ENCODE measurements at places on chromosomes 11 and 22.

DNA sequence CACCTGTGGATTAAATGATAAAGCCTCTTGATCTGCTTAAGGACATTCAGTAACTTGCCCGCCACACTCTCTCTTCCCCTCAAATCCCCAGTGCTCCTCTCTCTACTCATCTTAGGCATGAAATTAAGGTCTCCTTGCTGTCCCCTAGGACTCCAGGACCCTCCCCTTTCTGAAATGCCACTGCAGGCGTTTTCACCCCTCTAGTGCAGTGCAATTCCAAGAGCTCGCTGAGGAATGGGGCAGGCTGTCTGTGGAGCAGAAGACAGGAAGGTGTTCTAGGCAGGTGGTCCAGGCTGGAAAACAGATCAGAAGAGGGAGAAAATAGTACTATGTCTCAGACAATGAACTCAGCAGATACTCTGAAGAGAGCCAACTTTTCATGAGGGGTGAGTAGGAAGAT, 55.8 kb upstream of the ARHGAP42 start:
- DNase-seq, result no peak

DNA sequence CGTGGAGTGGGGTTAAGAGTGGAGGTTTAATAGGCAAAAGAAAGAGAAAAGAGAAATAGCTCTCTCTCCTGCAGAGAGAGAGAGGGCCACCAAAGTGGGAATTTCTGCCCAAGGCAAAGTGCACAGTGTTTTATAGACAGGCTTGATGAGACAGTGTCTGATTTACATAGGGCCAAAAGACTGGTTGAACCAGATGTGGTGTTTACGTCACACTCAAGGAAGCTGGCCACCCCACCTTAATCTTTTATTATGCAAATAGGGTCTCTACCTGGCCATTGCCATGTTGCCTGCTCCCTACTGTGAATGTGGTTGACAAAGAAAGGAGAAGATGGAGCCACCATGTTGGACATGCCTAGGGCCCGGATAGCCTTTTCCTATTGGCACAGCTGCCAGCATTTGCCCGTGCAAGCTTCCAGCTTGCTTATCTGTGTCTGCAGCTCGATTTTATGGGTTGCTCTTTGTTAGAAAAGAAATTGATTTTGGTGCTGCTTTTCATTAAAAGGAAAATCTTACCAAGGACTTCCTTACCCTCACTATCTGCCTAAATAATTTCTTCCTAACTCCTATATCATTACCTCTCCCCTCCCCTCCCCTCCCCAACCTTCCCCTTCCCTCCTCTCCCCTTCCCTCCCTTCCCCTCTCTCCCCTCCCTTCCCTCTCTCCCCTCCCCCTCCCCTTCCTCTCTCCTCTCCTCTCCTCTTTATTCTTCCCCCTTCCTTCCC, 436.0 kb downstream of the NELL1 start:
- no peak for DNase-seq

DNA sequence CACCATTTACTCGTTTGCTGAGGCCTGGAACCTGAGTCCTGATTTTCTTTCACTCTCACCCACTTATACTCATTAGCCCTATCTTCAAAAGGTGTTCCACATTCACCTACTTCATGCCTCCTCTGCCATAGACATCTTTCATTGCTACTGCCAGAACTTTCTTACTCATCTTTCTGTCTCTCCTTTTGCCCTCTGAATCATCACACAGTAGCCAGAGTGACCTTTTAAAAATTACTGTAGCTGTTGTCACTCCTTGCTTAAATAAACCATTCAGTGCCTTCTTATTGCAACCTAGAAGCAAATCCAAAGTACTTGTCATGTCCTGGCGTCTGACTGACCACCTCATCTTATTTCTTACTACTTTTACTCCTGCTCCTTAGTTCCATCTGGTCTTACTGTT, 38.2 kb downstream of the ATXN10 start:
- peak; percentile 14 for DNase-seq

DNA sequence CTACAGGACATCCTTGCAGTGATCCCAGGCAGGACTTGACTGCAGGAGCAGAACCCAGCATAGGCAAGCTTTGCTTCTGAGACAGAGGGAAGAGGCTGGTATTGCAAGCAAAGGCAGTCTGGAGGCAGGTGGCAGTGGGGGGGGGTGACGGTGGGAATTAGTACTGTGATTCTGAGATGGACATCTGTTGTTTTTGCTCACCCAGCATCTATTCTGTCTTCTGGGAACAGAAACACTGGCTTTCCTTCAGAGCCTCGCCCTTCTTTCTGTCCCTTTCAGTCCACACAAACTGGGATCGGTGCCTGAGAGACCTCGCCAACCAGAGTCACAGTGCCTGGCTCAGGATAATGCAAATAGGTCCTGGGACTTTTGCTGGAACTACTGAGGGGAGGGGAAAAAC, 31.2 kb upstream of the RASL10A start:
- DNase-seq, result no peak

GRCh38 chr11:8331767-8332166, 68.1 kb upstream of the LMO1 start:
- DNase-seq, result no peak

GRCh38 chr11:6742260-6742659, 29.5 kb downstream of the OR2AG2 start:
- no peak for DNase-seq

- peak; percentile 71 for DNase-seq
These were observed 119.9 kb upstream of the RASSF10 start for GRCh38 chr11:12889243-12889642.

- no peak for DNase-seq
These were observed 687.9 kb downstream of the NTM start for GRCh38 chr11:132058211-132058772.

- no peak for DNase-seq
These were observed 119.3 kb downstream of the KCNQ1 start for GRCh38 chr11:2564008-2564530.

- DNase-seq, result no peak
These were observed 16.8 kb downstream of the TREH start for GRCh38 chr11:118662401-118663271.

- no peak for DNase-seq
These were observed 8.1 kb downstream of the OR5A2 start for GRCh38 chr11:59418156-59418555.

- DNase-seq, result no peak
These were observed 94.5 kb upstream of the BLID start for GRCh38 chr11:122210367-122210997.

- no peak for DNase-seq
These were observed 259.5 kb upstream of the CCDC90B start for GRCh38 chr11:83545494-83546260.

DNA sequence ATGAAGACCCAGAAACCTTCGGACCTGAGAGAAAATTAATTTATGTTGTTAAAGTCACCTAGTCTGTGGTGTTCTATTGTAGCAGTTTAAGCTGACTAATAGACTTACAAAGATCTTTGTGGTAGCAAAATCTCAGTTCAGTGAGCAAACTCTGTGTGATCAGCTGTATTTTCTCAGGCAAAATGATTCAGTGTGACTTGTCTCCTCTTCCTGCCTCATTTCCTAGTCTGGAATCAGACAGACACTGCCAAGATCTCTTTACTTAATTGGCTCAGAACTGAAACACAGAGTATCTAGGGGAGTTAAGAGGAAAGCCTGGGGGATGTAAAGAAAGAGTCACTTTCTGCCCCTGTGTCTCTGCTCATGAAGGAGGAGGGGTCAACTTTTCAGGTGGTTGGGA, 564.7 kb downstream of the KCNA4 start:
- no peak for DNase-seq

GRCh38 chr11:6563667-6564066, 39.7 kb downstream of the RRP8 start:
- DNase-seq, result no peak

- DNase-seq, result no peak
These were observed 548.3 kb downstream of the MN1 start for GRCh38 chr22:27253108-27253902.

DNA sequence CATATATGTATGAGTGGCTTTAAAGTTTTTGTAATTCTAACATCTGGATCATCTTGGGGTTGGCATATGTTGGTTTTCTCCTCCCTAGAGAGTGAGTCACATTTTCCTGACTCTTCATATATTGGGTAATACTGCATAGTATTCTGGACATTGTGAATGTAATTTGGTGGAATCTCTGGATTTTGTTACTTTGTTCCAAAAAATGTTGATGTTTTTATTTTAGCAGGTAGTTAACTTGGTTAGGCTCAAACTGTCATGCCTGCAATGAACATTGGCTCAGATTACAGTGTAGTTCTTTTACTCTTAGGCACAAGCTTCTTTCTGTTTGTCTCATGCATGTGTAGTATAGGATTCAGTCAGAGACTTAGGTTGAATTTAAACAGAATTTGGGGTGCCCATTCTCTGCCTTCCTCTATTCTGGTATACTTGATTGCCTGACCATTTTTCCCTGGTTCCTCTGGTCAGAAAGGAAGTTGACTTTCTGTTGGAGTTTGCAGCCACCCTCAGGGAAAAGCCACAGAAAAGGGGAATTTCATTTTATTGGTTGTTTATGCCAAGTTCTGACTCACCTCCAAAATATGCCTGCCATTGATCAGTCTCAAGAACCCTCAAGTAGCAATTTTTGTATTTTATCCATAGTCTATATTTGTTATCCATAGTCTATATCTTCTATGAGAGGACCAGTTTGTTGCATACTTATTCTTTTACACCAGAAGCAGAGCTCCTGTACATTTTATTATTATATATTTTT, 151.7 kb downstream of the UVRAG start:
- DNase-seq, result peak; percentile 40

- DNase-seq, result no peak
These were observed 26.6 kb upstream of the CABP7 start for GRCh38 chr22:29693161-29693560.

DNA sequence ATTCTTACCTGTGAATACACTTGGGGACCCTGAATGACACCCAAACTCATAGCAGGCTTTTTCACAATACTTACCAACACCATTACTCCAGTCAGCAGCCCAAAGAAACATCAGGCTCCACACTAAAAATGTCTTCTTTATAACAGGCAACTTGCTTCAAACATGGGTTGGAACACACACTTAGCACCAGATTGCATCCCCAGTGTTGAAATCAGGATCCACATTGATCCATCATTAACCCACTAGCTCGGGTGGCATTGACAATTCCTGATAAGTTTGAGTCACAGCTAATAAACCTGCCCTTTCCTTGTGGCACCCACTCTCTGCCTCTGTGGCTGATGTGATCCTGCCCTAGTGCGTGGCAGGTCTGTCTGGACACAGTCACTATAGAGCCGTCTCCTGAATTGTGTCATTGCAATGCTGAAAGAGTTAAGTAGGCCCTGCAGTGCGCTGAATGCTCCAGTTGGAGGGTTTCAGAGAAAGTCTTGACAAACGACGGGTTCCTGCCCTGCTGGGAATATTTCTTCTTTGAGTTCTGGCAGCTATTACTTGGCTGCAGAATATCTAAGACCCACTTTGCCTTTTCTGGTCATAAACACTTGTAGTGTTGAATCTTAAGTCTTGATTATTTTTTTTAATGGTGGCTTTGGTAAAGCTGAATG, 19.6 kb upstream of the C11orf96 start:
- no peak for DNase-seq

GRCh38 chr11:40732132-40732531, 727.3 kb downstream of the LRRC4C start:
- DNase-seq, result no peak

DNA sequence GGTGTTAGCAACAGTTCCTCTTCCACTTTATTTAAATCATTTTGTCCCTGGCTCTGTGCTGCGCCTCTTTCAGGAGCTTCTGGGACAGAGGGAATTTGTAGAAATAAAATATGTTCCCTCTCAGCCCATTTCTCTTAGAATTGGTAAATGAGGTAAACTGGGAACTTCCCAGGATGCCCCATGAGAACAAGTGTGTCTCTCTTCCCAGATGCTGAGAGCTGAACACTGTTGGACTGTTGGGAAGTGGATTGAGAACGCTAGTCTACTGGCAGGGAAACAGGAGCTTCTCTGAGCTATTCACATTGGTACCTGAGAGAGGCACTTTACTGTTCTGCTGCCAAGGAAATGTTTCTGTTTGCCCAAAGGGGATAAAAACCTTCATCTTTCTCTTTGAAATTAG, 4.0 kb downstream of the CRY2 start:
- DNase-seq, result no peak

DNA sequence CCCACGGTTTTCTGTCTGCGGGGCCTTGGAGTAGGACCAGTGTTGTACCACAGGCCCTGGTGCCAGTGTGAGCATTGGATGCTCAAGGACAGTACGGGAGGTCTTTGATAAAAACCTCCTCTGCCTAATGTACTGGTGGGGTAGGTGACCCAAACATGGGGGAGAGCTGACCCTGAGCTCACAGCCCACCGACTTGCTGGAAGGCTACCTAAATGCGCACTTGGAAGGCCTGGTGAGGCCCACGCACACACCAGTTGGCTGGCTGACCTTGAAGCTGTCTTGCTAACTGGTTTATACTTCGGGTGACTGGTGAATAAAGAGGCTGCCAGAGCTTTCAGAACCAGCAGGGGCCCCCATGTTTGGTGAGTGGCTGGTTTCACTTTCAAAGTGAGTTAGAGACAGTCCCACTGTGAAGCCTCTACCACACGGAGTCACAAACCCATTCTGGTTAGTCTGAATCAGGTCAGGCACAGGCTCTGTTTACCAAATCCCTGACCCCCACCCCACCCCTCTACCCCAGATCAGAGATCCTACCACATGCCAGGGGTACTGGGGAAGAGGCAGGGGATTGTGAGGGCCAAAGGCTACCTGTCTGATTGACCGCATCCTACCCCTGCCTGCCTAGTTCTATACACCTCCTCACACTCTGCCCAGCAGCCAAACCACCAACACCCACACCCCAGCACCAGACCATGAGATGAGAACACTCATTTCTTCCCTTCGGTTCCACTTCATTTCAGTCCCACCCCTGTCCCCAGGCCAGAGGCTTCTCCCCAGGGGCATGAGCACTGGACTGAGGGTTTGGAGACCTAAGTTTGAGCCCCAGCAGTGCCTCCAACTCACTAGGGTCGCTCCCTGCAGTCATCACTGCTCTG, 12.7 kb upstream of the IL2RB start:
- DNase-seq, result no peak

DNA sequence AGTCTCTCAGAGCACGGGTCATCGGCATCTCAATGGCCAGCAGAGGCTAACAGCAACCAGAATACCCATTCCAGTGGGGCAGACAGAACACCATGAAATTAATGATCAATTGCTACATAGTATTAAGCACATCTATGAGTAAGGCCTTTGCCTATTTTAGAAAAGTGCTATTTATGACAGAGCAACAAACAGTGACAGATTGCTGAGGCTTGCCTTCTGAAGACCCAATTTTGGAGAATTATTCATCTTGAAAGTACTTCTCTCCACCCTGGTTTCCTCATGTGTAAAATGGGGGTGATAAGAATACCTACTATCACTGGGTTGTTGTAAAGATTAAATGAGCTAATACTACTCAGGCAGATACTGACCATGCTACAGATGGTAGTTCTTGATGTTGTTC, 232.7 kb downstream of the TENM4 start:
- no peak for DNase-seq

GRCh38 chr11:133202816-133203215, 329.5 kb downstream of the OPCML start:
- no peak for DNase-seq

Data from AG08396 (cell line).